ENCODE measurements at places on chromosomes 4 and X.

- DNase-seq: no peak
Observed at GRCh38 chrX:2351321-2351720, 149.5 kb downstream of the DHRSX start.

DNA sequence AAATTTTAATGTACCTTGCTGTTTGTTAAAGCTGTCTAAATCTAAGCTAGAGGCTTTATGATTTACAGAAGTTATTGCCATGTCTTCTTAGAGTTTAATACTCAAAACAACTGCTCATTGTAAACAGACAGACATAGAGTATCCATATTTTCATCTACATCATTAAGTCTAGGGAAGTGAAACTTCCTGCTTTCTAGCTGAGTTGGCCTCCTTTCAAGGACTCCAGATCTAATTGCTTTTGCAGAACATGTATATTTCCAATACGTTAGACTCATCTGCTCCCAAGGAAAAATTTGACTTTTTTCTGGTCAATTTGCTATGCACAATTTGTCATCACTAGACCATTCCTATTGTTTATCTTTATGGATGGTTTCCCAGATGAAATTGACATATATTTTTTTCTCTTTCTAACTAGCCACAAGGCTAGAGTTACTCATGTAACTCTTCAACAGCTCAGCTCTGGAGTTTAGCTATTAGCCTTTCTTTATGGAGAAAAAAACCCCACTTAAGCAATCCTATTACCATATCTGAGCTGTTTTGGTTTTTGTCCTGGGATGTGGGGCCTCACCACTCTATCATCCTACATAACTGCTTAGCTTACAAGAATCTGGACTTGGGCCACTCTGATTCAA lies 122.9 kb downstream of the PPA2 start:
- no peak for DNase-seq

DNA sequence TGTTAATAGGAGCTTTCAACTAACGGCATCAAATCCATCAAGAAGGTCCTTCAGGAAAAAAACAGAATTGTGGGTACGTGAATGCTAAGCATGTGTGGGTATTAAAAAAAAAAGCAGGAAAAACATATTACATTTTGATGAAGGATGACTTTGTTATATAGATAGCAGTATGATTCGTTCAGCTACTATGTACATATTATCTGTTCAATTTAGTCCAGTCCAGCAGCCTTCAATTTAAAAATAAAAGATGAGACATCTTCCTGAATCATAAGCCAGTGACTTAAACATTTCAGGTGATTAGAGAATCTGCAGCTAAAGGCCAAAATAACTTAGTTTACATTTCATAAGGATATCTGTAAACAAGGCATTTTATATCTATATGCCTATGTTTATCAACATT lies 63.4 kb downstream of the LCORL start:
- DNase-seq: no peak

- no peak for DNase-seq
Observed at GRCh38 chr4:186445040-186445439, 110.3 kb downstream of the MTNR1A start.

GRCh38 chr4:174365018-174365587 lies 81.4 kb downstream of the CEP44 start:
- DNase-seq: no peak

GRCh38 chrX:40108959-40109287 lies 11.2 kb upstream of the BCOR start:
- peak; percentile 53 for DNase-seq

- DNase-seq: no peak
Observed at GRCh38 chr4:32216502-32216901, 1496.3 kb downstream of the PCDH7 start.

- DNase-seq: no peak
Observed at GRCh38 chr4:109994415-109994827, 81.7 kb downstream of the EGF start.

DNA sequence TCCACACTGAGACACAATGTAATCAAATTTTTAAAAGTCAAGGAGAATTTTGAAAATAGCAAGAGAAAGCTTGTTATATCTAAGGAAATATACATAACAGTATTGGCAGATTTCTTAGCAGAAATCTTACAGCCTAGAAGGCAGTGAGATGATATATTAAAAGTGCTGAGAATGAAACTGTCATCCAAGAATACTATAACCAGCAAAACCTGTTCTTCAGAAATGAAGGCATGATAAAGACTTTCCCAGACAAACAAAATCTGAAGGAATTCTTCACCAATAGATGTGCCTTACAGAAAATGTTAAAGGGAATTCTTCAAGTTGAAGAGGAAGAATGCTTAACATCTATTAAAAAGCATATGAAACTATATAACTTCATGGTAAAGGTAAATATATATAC lies 73.6 kb downstream of the CPEB2 start:
- DNase-seq: no peak

- peak; percentile 9 for DNase-seq
Observed at GRCh38 chr4:55396308-55397125, 760 bp downstream of the TMEM165 start.

DNA sequence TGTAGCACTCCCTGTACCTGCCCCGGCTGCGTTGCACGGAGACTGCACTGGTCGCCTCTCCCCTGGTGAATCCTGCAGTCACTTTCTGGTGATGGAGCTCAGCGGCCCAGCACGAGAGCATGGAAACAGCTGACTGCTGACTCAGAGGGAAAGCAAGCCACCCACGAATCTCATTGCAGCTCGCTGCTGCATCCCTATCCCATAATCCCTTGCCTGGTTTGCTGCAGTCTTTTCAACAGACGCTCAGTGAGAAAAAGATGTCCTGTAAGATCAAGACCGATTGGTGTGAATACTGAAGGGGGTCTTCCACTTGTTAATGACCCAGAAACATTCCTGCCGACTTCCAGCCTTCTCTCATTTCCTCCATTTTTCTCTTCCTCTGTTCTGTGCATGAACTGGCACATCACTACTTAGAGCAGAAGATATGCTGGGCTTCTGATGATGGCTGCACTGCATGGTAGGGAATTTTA lies 52.9 kb downstream of the TRIM2 start:
- no peak for DNase-seq

DNA sequence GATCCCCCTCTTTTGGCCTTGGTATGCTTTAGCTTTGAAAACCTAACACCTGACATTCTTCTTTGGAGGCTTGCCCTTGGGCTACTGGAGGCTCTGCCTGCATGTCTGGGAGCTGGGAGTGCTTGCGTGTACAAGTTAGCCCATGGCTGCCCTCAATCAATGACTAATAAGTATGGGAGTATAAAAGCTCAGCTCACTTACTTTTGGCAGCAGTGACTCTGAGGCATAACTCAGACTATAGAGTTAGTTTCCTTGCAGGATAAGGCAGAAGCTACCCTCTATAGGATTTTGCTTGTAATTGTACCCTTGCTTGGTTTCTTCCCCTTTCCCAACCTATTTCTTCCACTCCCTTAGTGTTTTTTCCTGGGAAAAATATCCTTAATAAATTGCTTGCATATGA lies 247.9 kb downstream of the PPP1R2C start:
- DNase-seq: no peak

DNA sequence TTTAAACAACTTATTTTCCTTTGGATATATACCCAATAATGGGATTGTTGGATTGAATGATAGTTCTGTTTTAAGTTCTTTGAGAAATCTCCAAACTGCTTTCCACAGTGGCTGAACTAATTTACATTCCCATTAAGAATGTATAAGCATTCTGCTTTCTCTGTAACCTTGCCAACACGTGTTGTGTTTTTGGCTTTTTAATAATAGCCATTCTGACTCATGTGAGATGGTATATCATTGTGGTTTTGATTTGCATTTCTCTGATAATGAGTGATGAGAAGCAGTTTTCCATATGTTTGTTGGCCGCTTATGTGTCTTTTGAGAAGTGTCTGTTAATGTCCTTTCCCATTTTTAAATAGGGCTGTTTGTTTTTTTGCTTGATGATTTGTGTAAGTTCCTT lies 155.6 kb upstream of the PITX2 start:
- no peak for DNase-seq

DNA sequence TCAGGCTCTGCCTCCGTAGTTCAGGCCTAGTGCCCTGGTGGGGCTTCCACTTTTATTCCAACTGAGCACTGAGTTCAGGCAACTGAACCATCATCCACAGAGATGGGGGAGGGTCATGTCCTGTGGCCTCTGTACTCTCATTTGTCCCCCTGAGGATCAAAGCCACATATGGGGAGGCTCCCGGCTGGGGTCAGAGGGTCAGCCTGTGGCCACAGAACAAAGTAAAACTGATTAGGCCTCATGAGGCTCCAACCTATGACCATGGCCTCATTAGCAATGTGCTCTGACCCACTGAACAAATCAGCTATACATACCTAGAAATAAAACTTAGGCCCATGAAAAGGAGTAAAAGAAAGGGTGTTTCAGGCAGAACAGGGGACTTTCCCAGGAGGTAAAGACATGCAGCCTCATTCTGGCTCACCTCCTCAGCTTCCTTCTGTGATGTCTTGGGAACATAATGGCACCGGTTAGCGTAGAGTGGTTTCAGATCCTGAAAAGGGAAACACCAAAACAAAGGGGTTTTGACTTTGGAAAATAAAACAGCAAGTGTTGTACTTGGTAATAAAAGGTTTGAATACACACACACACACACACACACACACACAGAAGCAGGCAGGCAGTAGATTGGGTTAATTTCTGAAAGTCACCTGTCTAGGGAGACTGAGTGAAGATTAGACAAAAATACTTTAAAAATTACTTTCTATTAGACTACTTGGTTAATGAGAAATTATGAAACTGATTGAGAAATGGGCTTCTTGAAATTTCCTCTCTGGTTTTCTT lies 24.3 kb downstream of the TMEM255A start:
- no peak for DNase-seq

- DNase-seq: no peak
Observed at GRCh38 chrX:637660-638481, 7.3 kb downstream of the SHOX start.

GRCh38 chrX:41347186-41347585 lies 13.2 kb downstream of the DDX3X start:
- DNase-seq: no peak

GRCh38 chr4:47154816-47155370 lies 123.5 kb downstream of the GABRB1 start:
- DNase-seq: no peak

DNA sequence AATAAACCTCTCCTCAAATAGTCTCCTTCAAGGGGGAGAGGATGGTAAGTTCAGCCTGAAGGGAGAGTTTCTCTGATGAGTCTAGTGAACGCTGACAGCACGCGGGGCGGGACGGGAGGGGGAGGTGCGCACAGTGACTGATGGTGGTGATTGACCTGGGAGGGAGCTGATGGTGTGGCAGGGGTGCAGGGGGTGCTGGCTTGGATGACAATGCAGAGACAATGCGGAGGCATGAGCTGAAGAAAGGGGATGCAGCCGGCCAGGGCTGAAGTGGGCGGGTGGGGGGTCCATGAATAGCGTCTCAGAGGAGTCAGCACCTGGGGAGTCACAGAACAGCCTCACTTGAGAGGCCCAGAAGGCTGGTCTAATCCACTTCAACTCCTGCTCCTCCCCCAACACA lies 142.5 kb upstream of the PJA1 start:
- no peak for DNase-seq

GRCh38 chr4:185721190-185722028 lies 90.6 kb downstream of the SORBS2 start:
- no peak for DNase-seq

DNA sequence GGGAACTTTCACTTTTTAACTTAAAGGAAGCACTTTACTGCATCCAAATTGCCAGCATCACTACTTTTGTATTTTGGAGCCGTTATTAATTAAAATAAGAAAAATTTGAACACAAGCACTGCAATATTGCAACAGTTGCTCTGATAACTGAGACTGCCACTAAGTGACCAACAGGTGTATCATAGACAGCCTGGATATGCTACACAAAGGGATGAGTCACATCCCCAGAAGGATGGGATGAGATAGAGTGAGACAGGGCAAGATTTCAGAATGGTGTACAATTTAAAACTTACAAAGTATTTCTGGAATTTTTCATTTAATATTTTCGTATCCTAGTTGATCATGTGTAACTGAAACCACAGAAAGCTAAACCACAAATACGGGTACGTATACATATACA lies 204.1 kb downstream of the MAPK10 start:
- DNase-seq: no peak

DNA sequence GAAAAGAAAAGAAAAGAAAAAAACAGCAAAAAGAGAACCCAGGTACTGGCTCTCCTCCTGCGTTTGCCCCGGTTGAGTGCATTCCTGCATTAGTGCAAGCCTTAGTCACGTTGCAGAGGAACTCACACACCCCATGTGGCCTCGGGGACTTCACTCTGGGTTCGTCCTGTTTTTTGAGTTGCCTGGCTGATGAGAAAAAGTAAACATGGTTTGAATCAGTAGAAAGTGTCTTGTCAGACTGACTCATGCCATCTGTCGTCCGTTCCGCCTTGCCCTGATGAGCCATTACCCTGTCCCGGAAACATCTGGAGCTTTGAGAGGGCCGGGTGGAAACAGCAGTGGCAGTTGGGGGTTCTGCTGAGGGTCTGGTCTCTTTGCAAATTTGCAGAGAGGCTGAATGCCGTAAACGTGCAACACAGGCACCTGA lies 16.3 kb downstream of the CD99 start:
- DNase-seq: peak; percentile 26

- DNase-seq: no peak
Observed at GRCh38 chr4:129328162-129328561, 232.2 kb downstream of the C4orf33 start.

- DNase-seq: no peak
Observed at GRCh38 chr4:121554382-121554781, 142.4 kb downstream of the ANXA5 start.

DNA sequence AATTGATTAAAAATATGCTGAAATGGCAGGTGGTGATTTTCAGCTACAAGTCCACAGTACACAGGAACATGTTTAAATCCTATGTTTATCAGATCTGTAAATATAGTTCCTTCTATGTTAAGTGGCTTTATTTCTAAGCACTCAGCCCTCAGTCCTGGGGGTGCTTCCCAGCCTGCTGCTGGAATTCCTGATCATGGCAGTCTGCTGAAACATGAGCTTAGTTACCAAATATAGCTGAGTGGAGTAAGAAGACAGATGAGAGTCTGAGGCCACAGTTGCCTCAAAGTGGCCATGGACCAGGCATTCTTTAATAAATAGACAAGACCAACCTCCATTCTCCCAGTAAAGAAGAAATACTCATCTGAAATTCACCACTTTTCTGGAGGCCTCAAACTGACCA lies 17.1 kb upstream of the DDX60 start:
- no peak for DNase-seq

GRCh38 chrX:36443007-36443406 lies 523.5 kb downstream of the CFAP47 start:
- no peak for DNase-seq

DNA sequence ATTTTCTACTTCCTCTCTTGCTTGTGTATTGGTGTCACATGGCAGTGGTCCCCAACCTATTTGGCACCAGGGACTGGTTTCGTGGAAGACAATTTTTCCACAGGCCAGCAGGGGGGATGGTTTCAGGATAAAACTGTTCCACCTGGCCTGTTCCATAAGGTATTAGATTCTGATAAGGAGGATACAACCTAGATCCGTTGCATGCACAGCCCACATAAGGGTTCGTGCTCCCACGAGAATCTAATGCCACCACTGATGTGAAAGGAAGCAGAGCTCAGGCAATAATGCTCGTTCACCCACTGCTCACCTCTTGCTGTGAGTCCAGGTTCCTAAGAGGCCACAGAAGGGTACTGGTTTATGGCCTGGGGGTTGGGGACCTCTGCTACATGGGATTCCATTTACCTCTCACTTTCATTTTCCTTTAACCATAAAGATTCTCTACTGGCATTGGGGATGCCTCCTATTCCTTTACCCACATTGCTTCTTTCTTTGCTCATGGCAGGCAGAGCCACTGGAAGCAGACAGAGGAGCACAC lies 38.1 kb downstream of the SEC31A start:
- no peak for DNase-seq

- DNase-seq: no peak
Observed at GRCh38 chr4:43224559-43224958, 332.0 kb downstream of the GRXCR1 start.

- DNase-seq: no peak
Observed at GRCh38 chr4:95548738-95549245, at the start of gene UNC5C. Gene UNC5C (minus strand): TSS chr4:95548973.
